Activated CD4-positive, alpha-beta memory T cell treated with anti-CD3 and anti-CD28 coated beads, Interleukin-2, amount 10 ng/mL, durations not matched to agents 7 days and 5 days (primary cell): ENCODE measurements at places on chromosomes 6 and 20.

- no peak for DNase-seq
Observed at GRCh38 chr6:118791499-118791898, 102.5 kb upstream of the ASF1A start.

DNA sequence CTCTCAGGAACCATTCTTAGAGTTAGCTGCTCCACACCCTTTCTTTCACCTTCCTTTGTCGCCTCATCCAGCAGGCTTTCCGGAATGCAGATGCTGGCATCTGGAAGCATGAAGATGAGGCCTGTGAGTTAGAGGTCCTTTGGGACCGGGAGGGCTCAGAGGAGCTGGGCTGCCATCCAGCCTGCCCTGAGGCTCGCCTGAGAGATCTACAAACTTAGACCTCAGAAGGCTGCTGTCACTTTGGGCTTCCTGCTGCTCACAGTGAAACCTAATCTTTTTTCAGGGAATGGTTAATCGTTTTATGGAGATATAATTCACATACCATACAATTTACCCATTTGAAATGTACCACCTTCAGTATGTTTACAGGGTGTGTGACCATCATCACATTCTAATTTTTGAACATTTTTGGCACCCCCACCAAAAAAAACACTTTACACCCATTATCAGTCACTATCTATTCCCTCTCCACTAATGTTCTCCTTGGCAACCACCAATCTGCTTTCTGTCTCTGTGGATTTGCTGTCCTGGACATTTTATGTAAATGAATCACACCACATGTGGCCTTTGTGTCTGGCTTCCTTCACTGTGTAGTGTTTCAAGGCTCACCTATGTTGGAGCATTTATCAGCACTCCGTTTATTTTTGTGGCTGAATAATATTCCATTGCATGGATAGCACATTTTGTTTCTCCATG is 20.0 kb upstream of the MPC1 start:
- peak; percentile 7 for DNase-seq

DNA sequence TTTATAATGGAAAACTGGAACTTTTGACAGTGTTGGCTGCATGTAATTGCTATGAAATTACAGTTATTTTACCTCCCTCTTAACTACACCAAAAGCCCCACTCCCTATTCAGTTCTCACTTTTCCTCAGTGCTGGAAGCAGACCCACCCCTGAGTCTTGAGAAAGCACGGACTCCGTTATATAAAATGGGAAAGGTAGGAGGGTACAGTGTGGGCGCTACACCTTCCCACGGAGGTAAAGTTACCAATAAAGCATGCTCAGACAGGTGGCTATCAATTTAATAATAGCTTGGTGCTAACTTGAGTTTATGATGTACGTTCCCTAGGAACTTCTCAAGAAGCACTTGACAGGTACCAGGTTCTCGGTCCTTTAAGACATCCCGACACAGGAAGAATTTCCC is 59.0 kb downstream of the CLIC5 start:
- DNase-seq: no peak

DNA sequence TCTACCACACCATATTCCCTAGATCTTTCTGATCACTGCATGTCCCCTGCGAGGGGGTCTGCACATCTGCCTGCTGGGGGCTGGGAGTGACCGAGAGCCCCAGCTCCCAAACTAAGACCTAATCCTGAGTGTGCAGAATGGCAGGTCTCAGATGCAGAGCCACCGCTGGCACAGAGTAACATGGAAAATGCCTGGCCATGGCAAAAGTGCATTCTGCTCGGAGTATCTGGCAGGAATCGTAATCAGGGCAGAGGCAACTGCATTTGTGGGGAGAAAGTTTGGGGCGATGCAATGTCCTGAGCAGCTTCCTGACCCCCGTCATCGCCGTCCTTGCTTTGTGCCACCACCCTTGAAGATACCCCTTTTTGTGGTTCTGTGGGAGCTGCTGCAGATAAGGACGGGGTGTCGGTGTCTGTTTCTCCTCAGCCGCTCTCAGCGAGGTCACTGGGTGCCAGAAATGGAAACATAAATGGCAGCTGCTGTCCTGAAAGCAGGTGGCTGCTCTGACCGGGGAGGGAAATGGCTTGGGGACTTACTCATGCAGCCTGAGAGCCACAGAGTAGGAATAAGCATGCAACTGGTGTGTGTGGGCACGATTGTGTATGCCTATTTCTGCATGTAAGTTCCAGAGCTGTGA is 157.9 kb downstream of the LY86 start:
- DNase-seq: no peak

DNA sequence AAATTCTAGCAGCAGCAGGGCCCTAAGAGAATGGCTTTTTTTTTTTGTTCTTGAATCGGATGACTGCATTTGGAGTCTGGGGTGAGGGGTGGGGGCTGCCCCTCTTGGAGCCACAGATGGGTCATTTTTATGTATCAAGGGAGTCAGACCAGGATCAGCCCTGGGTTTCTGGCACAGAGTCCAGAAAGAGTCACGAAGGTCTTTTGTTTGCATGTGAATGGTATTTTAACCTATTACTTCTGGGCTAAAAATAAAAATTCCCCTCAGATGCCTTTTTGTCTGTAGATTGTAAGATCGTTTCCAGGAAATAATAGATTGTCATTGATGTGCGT is 72.5 kb downstream of the PHACTR3 start:
- DNase-seq: no peak

GRCh38 chr6:2734488-2735166 is 16.1 kb downstream of the MYLK4 start:
- no peak for DNase-seq

DNA sequence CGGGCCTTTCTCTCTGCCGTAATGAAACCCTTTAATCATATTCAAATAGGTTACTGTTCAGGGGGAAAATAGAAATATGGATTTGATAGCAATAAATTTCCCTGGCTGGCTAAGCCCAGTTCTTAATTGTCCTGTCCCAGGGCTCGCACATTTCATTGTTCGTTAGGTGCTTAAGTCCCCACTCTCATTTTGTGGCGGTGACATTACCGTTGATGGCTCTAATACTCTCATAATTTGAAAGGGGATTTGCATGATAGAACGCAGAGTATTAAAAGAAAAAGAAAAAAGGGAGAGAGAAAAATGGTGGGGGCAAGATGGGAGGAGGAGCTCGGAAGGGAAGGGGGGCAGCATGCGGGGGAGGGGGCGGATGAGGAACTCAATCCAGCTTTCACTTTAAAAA is 79.1 kb upstream of the FOXP4 start:
- no peak for DNase-seq

- DNase-seq: no peak
Observed at GRCh38 chr6:138945354-138945753, 42.7 kb downstream of the REPS1 start.

GRCh38 chr6:151412909-151413308 is 21.6 kb upstream of the ZBTB2 start:
- no peak for DNase-seq

DNA sequence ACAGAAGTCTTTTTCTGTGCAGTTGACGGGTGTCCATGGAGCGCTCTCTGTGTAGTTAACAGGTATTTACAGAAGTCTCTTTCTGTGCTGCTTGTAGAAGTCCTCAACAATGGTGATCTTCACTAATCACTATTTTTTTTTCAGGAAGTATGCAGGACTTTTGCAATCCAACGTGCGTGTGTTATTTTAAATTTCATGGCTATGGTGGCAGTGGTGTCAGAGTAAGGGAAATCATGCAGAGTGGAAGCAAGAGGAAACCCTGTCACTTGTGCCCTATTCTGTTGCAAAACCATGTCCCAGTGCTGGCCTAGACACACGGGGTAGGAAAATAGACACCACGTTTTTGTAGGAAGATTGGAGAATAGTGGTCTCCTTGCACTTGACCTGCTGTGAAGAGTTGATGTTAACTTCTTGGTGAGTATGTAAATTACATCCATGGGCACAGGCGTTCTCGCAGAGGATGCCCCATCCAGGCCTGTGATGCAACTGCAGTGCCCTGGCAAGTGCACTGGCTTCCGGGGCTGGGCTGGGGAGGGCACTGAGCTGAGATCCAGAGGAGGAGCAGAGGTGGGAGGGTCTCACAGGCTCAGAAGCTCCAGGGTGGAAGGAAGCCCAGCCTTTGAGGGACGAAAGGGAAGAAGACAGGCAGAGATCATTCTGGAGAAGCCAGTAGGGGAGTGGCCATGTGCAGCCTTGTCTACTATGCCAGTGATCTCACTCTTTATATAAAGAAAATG is 146.5 kb downstream of the SYCP2 start:
- no peak for DNase-seq

GRCh38 chr6:90080876-90081481 is 186.7 kb downstream of the GJA10 start:
- DNase-seq: peak; percentile 86

GRCh38 chr6:97150932-97151331 is 132.1 kb downstream of the MMS22L start:
- DNase-seq: no peak

DNA sequence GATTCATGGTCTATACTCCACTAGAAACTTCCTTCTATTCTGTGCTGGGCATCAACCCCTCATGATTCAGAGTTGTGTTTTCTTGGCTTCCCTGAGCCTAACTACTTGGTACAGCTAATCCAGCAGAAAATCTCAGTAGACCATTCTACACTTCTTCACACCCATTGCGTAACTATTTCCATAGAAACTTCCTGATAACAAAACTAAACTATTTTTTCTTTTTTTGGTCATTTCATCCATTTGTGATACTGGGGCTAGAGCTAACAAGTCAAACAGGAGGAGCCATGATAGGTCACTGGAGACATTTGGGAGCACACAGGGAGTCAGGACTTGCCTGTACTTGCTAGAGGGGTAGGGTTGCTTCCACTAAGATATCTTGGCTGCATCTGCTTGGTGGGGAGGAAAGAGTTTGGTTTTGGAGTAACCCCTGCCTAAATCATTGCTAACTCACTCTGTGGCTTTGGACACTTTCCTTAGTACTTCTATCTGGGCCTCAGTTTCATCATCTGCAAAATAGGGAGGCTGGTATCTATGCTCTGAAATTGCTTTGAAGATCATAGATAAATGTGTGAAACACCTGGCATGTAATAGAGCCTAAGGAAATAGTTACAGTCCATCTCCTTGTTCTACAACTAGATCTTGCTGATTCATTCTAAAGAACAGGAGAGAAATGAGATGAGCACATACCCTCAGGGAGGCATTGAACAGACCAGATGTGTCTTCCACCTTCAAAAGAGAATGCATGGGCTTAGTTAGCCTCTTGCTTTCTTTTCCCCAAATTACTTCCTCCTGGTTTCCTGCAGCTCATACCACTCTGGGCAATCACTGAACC is 127.9 kb upstream of the ADGRF1 start:
- no peak for DNase-seq

DNA sequence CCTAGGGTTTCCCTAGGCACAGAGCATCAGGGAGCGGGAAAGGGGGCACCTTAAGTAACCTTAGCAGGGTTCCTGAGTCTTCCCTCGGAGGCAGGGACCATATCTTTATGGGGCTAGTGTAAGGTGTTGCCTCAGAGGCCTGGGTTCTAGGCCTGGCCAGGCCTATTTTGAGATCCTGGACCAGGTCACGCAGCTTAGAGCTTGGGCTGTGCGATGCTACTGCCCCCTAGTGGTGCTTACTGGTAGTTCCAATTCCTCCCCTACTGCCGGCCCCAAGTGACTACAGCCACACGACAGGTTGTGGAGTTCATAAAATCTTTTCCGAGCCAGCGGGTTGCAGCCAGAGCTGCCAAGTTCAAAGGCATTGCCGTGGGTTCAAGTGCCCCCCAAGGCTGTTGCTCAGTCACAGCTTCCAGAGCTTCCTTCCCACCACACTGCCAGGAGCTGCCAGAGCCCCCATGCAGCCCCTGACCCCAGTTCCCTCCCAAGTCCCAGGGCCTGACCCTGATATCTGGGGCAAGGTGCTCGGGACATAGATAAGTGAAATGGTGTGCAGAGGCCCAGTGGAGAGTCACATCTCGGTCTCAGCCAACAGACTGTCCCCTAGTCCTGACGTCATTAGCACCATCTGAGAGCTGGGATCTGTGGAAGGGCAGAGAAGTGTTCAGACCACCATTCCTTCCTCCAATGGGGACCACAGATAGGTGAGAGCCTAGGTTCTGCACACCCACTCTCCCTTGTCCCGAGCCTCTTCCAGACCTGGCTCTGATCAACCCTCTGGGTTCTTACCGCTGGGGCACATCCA is 3.3 kb downstream of the LRRC73 start:
- peak; percentile 83 for DNase-seq

- DNase-seq: no peak
Observed at GRCh38 chr6:18028332-18028731, 40.9 kb upstream of the KIF13A start.

DNA sequence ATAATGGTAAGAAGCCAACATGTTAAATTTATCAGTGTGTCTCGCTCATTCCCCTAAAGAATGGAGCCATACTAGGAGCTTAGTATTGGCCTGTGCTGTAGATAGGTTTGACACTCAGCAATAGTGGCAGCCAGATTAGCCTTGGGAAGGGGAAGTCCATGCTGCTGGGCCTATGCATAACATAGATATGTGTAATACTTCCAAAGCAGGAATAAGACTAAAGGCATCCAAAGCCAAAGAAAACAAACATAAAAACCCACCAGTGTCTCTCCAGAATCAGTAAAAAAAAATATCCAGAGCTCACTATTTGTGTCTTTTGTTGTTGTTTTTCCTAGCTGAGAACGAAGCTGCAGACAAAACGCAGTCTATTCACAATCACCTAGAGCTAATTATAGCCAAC is 104.2 kb upstream of the STXBP5 start:
- no peak for DNase-seq

DNA sequence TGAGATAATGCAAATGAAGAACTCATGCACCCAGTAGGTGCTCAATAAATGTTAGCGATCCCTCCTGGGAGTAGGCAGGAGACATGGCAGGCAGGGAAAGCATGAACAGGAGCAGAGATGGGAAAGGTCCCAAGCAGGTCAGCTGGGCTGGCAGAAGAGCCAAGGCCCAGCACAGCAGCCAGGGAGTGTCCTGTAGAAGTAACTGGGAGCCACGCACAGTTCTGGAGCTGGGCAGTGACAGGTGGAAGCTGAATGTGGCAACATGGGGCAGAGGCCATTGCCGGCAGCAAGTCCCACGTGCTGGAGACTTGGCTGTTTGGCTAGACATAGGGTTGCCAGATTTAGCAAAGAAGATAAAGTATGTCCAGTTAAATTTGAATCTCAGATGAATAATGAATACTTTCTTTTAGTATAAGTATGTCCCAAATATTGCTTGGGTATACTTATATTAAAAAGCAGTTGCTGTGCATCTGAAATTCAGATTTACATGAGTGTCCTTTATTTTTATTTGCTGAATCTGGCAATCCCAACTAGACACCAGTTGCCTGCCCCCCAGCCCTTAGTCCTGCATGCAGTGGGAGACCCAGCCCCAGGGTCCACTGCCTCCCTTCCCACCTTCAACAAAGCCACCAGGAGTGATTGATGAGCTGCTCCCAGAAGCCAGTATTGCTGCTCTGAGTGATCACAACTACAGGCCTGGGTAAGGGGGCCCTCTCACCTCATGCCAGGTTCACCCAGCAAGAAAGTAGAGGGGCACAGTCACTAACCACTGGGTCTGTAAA is 3.7 kb upstream of the LPIN3 start:
- no peak for DNase-seq

DNA sequence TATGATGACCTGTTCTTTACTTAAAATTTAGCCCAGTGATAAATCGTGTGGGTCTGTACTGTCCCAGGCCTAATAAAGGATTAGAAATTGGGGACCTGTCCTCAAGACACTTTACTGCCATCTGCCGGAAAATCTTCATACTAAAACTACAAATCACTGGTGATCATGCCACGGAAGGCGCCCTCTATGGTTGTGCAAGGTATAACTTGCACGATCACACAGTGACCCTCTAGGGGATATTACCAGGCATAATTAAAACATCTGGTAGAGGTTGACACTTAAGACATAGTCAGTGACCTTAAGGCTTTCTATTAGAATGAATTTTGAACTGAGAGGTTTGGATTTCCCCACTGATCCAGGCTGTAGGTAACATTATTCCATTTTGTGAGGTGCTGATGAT is 172.6 kb downstream of the BMP2 start:
- DNase-seq: no peak

- no peak for DNase-seq
Observed at GRCh38 chr6:132234356-132234755, 166.9 kb downstream of the MOXD1 start.
